ENCODE measurements at places on chromosomes 16 and 17.

DNA sequence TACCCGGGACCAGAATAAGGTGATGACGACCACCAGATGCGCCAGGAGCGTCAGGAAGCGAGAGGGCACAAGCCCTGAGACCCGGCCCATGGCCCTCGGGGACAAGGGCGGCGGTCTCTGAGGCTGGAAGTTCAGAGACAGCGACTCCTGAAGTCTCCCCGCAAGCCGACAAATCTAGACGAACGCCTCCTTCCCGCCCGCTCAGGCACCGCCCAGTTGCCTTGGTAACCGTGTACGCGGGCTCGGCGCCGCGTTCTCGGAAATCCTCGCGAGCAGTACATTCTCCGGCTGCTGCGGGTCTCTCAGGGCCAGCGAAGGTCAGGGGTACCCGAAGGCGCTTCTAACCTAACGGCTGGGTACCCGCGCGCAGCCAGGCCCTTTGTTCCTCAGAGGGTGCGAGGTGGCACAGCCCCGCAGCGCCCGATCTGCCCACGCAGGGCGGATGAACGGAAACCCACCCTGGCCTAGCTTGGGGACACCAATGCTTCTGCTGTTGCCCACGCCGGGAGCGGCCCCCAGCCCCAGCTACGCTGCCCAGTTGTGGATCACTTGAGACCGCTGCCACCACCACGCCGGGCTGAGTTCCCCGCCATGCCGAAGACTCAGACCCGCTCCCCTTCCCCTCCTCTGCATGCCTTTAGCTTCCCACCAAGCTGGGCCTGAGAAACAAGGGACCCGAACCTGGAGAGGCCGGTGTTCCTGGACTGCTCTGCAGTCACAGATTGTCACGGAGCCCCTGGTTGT lies at the start of gene TMEM107:
Gene TMEM107 (minus strand): TSS at position 184 of the 744 bp plus-strand sequence. CDS start 94 bp downstream, at position 90.
- peak; percentile 70 for DNase-seq

GRCh38 chr16:31466381-31466841 lies 5.5 kb upstream of the TGFB1I1 start:
- no peak for DNase-seq

- DNase-seq: no peak
Measured at GRCh38 chr17:37530420-37530819, 40.7 kb downstream of the DUSP14 start.

DNA sequence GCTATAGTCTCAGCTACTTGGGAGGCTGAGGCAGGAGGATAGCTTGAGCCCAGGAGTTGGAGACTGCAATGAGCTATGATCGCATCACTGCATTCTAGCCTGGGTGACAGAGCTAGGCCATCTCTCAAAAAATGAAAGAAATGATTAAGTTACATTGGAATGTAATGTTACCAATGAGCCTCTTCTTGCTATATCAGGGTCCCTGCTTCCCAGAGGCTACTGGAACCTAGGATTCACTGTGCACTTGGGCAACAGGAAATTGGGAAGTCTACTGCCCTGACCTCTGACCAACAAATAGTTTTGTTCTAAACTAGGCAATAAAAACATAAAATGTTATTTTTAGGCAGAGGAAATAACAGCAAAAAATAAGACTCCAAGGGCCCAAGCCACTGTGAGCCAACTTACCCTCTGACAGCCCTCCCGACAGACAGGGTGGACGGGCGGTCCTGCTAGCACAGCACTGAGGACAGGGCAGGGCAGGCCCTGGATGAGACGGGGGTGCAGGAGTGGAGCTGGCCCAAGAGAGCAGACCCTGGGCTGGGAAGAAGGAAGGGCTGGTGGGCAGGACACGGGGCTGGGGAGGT lies 27.5 kb downstream of the NSMCE1 start:
- DNase-seq: no peak

GRCh38 chr17:39139161-39139511 lies 12.3 kb downstream of the PLXDC1 start:
- no peak for DNase-seq

Data from stimulated activated CD8-positive, alpha-beta memory T cell treated with anti-CD3 and anti-CD28 coated beads, Interleukin-4, amount 100 ng/mL, for 4 hours (primary cell).